ENCODE measurements at places on chromosomes 7 and 10.
A peak's percentile ranks its signal among the peaks of the same experiment; 100 is the strongest.

DNA sequence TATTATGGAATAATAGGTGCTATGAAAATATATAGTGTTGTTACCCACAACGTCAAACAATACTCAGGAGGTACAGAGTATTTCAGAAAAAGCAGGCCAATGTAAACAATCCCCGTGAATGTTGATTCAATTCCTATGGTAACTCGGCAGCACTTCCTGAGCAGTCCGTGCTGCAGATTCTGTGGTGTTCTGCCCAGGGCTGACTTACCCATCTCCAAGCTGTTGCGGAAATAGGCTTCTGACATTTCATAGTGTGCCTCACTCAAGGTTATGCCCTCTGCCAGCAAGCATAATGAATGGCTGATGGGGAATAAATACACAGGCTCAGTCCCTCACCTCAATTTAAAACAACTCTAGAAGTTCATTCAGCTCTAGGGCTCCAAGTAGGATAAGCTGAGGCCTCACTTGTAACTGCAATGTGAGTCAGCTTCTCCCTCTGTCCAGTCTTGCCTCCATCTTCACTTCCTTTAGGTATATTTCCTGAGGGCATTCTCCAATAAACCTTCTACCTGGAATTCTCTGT lies 177.6 kb downstream of the GNAI1 start:
- DNase-seq: peak; percentile 95

GRCh38 chr10:32161586-32161985 lies 105.4 kb upstream of the KIF5B start:
- DNase-seq: no peak

DNA sequence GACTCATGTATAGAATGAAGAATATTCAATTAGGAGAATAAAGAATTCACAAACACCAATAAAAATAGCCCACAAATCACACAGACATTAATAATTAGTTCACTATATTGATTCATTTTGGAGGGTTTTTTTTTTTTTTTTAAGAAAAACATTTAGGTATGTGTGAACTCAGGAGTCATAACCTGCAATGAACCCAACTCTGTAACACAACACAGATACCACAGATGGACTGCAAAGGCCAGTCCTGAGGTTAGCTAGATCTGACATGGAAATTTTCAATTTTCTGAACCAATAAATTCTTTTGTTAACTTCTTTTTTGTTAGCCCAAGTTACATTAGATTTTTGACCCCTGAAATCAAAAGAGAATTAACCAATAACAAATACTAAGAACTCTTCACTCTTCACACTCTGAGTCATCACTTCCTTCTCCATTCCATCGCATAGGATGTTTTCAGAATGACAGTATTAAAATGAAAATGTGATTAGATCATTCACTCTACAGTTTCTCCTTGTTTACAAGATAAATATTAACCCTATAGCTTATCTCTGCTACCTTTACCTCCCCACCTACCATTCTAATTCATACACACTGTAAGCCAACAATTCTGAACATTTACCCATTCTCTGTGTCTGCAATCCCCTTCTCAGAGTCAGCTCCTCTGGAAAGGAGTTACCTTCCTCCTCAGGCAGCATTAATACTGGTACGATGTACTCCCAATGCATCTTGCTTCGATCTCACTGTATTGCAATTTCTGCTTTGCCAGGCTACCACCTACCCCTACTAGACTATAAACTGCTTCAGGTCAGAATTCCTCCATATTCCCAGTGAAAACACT lies 141.5 kb downstream of the LRRN3 start:
- no peak for DNase-seq

GRCh38 chr10:17033529-17034260 lies 95.9 kb downstream of the CUBN start:
- peak; percentile 43 for DNase-seq

- DNase-seq: no peak
These were observed 272.3 kb upstream of the C7orf33 start for GRCh38 chr7:148318102-148318811.

All from fibroblast of gingiva (primary cell).